DMS79 (cell line): ENCODE measurements at places on chromosomes 12 and 14.

DNA sequence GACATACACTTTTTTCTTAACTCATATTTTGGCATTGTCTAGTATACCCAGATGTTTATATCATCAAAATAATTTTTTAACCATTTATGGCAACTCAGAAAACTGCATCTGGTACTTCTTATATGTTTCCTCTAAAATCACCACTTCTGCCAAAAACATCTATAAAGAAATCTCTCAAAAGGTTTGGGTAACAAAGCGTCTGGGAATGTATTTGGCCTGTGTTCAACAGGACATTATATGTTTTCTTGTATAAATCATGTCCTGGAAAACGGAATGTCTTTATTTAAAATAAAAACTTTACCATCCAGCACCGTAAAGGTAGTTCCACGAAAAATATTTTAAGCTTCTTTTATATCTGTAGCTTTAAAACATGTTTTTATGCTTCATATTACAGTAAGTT is 36.1 kb upstream of the FBLN5 start:
- no peak for DNase-seq

DNA sequence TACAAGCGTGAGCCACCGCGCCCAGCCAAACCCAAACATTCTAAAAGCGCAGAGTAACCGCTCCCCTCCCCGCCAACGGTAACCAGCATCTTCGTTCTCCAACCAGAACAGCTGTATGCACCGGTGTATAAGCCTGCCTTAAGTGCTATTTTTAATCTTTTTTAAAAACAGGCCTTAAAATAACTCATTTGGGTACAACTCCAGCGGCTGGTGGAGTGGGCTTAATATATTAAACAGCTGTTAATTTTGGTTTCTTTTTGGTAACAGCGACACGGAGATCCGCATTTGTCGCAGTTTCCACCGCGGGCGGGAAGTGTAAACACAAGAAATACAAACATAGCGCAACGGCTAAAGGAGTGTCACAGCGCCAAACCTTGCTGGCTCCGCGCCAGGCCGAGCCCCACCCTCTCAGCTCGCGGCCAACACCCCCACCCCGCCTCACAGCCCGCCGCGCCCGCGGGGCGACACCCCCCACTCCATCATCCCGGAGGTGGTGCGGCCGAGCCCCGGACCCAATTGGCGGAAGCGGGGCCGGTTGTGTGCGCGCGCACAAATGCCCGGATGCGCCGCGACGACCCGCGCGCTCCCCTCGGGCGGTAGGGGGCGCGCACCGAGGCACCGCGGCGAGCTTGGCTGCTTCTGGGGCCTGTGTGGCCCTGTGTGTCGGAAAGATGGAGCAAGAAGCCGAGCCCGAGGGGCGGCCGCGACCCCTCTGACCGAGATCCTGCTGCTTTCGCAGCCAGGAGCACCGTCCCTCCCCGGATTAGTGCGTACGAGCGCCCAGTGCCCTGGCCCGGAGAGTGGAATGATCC is at the start of gene MDM2:
TSS of gene MDM2 (plus strand) at position 602 of the 812 bp plus-strand sequence. CDS start 301 bp downstream, outside the sequence.
- DNase-seq = peak; percentile 73

- no peak for DNase-seq
These were observed 17.1 kb upstream of the HIGD1C start for GRCh38 chr12:50934981-50935807.

DNA sequence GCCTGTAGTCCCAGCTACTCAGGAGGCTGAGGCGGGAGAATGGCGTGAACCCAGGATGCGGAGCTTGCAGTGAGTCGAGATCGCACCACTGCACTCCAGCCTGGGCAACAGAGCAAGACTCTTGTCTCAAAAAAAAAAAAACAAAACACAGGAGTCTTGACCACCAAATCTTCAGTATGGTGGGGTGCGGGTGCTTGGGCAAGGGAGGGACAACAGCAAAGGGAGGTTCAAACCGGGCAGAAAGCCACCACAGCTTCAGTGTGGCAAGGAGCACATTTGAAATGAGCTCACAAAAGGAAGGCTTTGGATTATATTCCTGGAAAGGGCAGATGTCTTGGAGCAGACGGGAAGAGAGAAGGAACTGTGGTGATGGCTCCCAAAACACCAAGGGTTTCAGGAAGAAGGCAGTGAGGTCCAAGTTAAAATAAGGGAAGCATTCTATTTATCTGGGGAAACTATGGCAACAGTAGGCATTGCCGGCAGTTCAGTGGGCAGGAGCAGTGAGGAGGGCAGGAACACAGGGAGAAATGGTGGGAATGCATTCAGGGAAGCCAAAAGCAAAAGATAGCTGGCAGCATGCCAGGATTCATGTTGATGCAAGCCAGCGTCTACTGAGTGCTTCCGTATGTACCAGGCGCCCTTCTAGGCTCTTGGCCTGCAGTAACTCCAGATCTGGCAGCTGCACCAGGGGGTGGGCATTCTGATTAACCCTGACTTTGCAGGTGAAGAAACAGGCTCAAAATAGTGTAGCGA is 51.0 kb upstream of the SRSF5 start:
- DNase-seq = peak; percentile 96

DNA sequence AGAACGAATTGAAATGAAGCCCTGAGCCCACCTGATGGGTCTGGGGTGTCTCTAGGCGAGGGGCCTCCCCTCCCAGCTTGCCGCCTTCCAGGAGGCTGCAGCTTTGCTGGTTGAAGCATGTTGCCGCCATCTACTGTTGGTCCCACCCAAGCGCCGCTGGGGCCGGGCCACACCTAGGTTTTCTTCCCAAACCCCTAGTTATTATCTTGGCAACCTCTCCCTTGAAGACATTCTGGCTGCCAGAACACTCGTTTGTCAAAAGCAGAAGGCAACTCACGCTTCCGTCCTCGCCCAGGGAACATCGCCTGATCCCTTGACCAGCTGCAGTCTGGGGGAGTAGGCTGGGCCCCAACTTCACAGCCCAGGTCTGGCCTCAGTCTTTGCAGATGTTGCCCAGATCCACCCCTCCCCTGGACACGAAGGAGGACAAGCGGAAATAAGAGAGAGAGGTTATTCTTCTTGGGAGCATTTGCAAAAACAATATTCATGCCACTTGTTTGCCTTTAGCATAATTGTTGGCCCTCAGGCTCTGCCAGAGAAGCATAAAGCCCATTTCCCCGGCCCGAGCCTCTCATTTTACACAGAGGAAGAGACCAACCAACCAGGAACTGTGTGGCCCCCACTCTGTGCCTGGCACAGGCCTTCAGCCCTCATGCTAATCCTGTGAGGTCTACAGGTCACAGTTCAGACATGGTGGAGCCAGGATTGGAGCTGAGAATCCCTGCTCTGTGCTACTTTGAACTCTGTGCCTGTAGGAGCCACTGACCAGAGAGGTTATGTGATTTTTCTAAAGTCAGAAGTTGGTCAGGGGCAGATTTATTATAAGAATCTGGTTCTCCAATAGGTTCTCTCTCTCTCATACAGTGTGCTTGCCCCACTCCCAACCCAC is 6.8 kb downstream of the EMP1 start:
- no peak for DNase-seq

DNA sequence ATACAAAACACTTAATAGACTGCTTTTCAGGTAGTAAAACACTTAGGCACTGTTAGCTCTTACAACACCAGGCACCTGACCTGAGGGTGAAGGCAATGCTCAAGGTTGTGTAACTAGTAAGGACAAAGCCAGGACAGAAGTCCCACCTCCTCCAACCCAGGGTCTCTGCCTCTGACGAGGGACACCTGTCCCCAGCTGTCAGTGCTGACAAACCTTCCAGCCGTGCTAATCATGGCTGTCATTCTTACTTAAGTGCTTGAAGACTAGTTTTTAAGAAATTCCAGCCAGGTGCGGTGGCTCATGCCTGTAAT is 62.5 kb upstream of the MAX start:
- no peak for DNase-seq
